ENCODE measurements at places on chromosomes 3 and 15.

DNA sequence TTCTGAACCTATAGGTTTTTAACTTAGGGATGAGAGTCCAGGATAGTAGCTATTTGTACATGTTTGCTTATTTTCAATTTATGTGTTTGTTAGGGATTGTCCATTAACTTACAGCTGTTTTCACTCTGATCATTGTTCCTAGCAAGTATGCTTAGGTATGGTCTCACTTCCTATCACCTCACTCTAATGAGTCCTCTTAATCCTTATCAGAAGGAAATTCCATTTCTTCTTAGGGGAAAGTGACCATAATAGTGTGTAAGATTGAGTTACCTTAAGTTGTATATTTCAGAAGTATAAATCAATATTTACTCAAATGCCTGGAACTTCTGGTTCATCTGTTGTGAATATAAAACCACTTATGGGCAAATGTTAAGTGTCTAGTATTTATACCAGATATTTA is 53.0 kb downstream of the PIAS1 start:
- DNase-seq, result no peak

- no peak for DNase-seq
These were observed 86.9 kb downstream of the CNTN3 start for GRCh38 chr3:74527566-74527965.

GRCh38 chr3:32093204-32093603 is 13.2 kb upstream of the GPD1L start:
- DNase-seq, result no peak

DNA sequence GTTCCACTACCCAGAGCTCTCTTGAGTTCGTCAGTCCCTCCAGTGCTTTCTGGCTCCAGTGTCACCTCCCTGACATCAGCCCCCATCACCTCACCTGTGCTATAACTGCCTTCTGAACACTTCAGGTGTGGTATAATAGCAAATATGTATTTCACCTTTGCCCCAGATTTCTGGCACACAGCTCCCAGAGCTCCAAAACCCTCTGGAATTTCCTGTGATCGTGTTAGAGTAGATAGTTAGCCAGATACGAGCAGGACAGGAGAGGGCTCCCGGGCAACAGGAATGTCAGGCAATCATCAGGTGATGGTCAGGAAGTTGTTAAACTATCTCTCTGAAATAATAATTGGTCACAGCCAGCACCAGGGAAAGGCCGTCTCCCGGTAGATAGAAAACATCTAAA is 22.6 kb upstream of the LIMD1 start:
- DNase-seq, result no peak

GRCh38 chr3:168544097-168544957 is 448.6 kb upstream of the GOLIM4 start:
- DNase-seq, result no peak

GRCh38 chr3:131324923-131325322 is 56.7 kb upstream of the NUDT16 start:
- no peak for DNase-seq

DNA sequence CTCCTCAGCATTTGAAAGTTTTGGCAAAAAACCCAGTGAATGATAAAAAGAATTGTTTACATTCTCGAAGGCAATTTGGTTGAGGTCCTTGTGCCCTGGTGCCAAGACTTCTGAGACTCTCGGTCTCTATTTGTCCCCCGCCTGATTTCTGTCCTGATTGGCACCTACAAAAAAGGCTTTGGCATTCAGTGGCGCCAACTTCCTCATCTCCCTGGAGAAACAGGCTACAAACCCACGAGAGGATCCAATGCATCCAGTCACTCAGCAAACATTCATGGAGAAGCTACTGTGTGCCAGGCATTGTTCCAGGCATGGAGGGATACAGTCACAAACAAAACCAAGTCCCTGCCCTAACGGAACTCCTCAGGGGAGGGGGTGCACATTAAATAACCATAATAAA is 42.7 kb downstream of the HES1 start:
- no peak for DNase-seq

DNA sequence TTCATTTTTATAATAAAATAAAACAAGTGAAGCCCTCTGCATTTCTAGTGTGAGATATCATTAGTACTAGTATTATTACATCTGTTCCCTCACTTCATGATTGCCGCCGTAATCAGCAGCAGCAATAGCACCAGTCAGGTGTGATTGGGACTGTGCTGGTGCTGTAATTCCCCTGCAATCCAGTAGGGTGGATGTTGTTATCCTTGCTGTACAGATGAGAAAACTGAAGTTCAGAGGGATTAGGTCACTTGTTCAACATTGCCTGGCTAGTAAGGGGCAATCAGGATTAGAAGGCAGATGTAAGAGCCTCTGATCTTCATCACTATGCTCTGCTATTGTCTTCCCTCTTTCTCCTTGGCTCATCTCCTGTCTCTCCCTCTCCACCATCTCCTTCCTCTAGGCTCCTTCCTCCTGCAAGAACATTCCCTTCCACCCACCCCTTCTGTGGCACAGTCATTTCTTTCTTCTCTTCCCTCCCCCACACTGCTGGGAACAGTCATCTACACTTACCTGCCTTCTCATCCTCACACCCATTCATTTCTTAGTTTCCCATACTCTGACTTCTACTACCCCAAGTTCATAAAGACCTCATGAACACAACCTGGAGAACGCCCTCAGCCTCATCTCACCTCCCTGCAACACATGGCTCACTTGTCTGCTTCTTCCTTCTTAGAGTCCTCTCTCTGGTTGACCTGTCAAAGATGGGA is 29.7 kb downstream of the CRYGS start:
- DNase-seq, result no peak

GRCh38 chr3:50267280-50267913 is 1.6 kb upstream of the SEMA3B start:
- no peak for DNase-seq

GRCh38 chr3:62523672-62524071 is 150.3 kb upstream of the FEZF2 start:
- DNase-seq, result no peak

DNA sequence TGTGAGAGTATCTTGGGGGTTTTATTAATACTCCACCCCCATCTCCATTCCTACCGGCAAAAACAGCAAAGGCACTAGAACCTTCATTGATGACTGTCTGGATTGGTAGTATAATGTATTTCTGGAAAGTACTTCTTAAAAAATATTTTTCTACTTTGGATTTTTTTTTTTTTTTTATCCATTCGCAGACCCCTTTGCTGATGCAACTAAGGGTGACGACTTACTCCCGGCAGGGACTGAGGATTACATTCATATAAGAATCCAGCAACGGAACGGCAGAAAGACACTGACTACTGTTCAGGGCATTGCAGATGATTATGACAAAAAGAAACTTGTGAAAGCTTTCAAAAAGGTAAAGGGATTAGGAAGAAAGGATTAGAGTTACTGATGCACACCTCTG is 1.2 kb downstream of the EIF1B start:
- DNase-seq, result no peak

- DNase-seq, result no peak
These were observed 34.4 kb downstream of the UBR1 start for GRCh38 chr15:43071451-43071850.

- DNase-seq, result no peak
These were observed 320.3 kb downstream of the GAP43 start for GRCh38 chr3:115943579-115943978.

GRCh38 chr3:53067567-53067966 is 21.7 kb upstream of the SFMBT1 start:
- no peak for DNase-seq

GRCh38 chr3:187291001-187291511 is 481 bp downstream of the MASP1 start:
- no peak for DNase-seq

- no peak for DNase-seq
These were observed 377.3 kb downstream of the MECOM start for GRCh38 chr3:169286214-169286613.

- no peak for DNase-seq
These were observed 39.0 kb upstream of the IGF1R start for GRCh38 chr15:98609144-98609852.

DNA sequence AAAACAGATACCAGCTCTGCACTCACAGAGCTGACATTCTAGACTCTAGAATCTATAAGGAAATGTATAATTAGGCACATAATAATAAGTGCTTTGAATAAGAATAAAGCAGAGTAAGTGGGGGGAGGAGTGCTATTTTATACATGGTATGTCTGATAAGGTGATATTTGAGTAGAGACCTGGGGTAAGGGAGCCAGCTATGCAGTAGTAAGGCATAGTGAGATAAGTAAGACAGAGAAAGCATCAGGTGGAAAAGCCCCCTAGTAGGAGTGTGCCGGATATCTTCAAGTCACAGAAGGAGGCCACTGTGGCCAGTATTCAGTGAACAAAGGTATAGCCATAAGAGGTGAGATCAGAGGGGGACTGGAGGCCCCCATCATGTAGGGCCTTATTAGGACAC is 3.0 kb downstream of the SS18L2 start:
- DNase-seq, result no peak

GRCh38 chr15:89774492-89774891 is 1.6 kb upstream of the MESP2 start:
- no peak for DNase-seq

DNA sequence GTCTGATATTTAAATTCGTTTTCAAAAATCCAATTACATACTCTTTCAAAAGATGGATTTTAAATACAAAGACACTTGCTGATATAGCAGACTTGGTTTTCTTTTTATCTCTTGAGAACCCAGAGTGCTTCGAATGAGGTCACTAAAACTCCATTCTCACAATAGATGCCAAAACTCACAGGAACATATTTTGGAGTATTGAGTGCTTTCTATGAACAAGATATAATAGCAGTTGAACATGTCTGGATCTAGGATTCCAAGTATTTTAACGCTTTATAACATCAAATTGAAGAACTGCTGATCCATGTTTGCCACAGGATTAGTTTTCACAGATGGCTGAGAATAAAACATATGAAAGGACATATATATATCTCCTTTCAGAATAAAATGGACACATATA is 113.2 kb downstream of the SAMMSON start:
- DNase-seq, result no peak

- DNase-seq, result no peak
These were observed 143.2 kb upstream of the UMPS start for GRCh38 chr3:124587053-124587408.

- DNase-seq, result no peak
These were observed 69.6 kb downstream of the ASB7 start for GRCh38 chr15:100671858-100672543.

DNA sequence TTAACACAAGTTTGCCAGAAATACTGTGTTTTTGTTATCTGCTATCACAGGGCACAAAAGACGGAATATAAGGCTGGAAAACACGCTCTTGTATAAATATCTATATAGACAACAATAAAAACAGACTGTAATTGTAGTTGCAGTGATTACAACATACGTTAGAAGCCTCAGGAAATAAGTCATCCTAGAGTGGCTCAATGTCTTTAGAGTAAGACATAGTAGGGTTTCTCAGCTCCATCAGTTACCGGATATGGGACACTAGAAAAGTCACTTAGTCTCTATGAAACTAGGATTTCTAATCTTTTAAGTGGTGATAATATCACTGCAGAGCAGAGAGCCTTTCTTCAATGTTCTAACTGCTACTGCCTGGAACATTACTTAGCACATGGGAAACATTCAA is 208.8 kb downstream of the STAG1 start:
- DNase-seq, result no peak

- DNase-seq, result peak; percentile 64
These were observed 114.7 kb upstream of the ALDH1A3 start for GRCh38 chr15:100764778-100765466.

DNA sequence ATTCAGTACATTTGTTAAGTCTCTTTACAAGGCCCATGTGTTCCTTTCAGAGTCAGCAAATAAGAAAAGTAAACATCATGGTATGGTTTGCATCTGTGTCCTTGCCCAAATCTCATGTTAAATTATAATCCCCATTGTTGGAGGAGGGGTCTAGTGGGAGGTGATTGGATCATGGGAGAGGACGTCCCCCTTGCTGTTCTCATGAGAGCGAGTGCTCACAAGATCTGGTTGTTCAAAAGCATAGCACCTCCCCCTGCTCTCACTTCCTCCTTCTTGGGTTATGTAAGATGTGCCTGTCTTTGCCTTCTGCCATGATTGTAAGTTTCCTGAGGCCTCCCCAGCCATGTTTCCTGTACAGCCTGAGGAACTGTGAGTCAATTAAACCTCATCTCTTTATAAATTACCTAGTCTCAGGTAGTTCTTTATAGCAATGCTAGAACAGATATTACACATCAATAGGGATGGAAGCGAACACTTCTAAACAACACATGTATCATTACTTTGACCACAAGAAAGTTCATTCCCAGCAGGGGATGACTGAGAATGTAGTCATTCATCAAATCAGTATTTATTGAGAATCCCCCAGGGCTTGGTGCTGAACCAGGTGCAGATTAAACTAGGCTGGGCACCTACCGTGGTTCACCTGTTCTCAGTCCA is 4.1 kb downstream of the EFCAB12 start:
- DNase-seq, result no peak

- DNase-seq, result no peak
These were observed 61.6 kb upstream of the CD200R1L start for GRCh38 chr3:112908252-112908651.

DNA sequence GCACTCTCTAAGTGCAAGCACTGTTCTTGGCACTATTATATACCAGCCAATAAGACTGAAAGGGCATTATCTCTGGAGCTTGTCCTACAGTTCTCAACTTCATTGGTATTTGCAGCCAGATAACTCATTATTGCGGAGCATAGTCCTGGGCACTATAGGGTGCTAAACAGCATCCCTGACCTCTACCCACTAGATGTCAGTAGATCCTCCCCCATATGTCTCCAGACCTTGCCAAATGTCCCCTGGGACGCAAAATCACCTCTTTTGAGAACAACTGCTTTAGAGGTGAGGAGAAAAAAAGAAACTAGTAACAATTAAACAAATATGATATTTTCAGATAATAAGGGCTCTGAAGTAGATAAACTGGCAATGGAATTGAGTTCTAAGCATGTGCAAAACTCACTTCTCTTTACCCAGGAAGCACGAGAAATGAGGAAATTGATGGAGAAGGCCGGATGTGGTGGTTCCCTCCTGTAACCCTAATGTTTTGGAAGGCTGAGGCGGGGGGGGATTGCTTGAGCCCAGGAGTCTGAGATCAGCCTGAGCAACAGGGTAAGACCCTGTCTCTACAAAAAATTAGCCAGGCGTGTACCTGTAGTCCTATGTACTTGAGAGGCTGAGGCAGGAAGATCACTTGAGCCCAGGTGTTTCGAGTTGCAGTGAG is 61.4 kb downstream of the FRMD4B start:
- no peak for DNase-seq

GRCh38 chr15:69031013-69032001 is 16.8 kb downstream of the NOX5 start:
- DNase-seq, result no peak

GRCh38 chr3:138351151-138351550 is 2.8 kb downstream of the MRAS start:
- DNase-seq, result no peak

GRCh38 chr15:58512522-58512921 is 80.7 kb downstream of the LIPC start:
- DNase-seq, result no peak

DNA sequence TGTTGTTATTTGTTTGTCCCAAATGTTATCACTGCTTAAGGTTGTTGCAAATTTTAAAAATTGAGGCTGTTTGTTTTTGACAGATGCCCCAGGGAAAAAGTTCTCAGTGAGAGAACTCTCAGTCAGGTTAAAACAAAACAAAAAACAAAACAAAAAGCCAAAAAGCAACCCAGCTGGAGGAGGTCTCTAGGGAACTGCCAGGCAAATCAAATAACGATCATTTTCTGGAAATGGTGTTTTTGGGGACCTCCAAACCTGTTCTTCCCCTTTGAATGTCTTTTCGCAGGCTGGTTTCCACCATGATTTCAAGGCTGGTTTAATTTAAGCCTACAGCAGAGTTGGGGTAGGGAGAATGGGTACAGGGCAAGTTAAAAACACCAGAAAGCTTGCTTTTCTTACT is 27.2 kb downstream of the SPINK8 start:
- no peak for DNase-seq

- no peak for DNase-seq
These were observed 2.4 kb downstream of the ANAPC13 start for GRCh38 chr3:134483195-134483900.
